ENCODE measurements at places on chromosomes 5 and 9. TPM values are rescaled to one million over a fixed set of nuclear protein-coding genes. Genes with fewer than 3 reads are reported as not detected.

GRCh38 chr5:126133424-126133823, 289.8 kb upstream of the GRAMD2B start:
- no peak for DNase-seq

GRCh38 chr9:99472240-99472915, 250.3 kb downstream of the SEC61B start:
- DNase-seq: no peak

MARVELD2 gene
- total RNA-seq: 1.5 TPM

DNA sequence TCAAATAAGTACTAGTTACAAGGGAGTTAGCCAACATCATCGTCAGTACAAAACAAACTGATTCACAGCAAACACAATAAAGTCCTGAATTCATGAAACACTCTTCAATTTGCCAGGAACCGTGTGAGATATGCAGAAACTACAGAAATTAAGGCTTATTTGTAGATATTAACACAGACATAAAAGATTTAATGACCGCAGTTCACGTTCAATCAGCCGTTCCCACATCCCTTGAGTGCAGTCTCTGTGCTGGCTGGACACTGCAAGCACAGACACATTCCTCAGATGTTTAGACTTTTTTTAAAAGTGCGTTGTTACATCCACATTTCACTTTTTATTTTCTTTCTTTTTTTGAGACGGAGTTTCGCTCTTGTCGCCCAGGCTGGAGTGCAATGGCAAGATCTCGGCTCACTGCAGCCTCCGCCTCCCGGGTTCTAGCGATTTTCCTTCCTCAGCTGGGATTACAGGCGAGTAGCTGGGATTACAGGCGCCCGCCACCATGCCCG, 566 bp upstream of the CEP78 start:
- DNase-seq: no peak

JAKMIP2 gene
- total RNA-seq: 0.16 TPM

CD274 gene
- 12.0 TPM for total RNA-seq

DNA sequence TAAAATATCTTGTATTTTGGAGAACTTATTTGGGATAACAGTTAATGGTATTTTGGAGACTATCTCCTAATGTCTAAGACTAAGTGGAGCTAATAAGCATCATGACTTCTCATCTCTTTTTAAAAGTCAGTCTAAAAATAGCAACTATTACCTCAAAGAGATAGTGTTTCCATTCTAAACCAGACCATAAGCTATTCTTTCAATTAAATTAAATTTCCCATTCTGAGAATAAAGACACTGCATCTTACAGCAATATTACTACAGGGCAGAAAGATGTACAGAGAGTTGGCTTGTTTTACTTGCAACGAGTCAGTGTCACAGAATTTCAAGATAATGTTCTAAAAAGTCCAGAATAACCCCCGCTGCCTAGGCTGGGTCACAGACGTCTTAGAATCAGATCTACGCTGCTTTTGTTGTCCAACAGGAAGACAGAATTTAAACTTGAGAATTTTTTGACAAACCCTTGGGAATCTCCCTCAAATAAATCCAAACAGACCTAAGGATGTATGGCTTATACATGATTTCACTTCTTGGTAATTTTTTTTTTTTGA, 98.9 kb downstream of the USP20 start:
- DNase-seq: no peak

KIF12 gene
- not detected for total RNA-seq

DNA sequence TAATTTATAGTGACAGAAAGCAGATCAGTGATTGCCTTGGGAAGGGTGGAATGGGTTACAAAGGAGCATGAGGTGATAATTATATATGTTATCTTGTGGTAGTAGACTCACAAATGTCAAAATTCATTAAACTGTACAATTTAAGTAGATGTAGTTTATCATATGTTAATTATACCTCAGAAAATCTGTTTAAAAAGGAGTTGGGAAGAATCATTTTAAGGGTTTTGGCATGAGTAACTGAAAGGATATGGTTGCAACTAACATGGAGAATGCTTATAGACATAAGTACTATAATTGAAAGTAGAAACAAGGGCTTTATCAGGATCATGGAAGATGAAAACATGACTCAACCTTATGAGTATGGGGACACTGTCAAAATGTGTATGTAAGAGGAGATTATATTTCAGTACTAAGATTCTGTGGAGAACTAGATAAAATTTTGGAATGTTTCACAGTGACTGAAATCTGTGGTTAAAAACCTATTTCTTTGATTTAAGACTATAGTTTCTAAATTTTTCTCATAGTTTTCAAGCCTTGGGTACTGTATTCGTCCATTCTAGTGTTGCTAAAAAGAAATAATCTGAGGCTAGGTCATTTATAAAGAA, 73.3 kb downstream of the FCHO2 start:
- DNase-seq: no peak

MYORG gene
- 9.0 TPM for total RNA-seq

- DNase-seq: no peak
Observed at GRCh38 chr9:98280574-98280973, 25.1 kb upstream of the TBC1D2 start.

SLC45A2 gene
- not detected for total RNA-seq

GRCh38 chr9:128901822-128902221, 19.0 kb upstream of the PHYHD1 start:
- no peak for DNase-seq

DNA sequence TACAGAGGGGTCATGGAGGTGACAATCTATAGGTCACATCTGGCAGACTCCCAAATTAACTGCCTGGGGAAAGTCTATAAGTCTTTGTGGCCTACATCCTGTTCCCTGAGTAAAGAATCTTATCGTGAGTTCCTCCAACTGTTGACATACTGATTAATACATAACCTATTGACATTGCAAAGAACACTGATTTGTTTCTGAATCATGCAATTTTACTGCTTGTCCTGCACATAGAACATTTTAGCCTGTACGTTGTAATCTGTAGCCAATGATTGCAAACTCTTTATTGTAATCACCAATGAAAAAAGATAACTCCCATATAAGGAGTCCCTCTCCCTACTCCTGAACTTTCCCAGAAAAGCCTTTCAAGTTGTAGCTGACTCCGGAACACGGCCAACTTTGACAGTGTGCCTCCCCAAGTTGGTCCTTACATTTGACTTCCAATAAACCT, 18.8 kb upstream of the OR2K2 start:
- DNase-seq: no peak

DNA sequence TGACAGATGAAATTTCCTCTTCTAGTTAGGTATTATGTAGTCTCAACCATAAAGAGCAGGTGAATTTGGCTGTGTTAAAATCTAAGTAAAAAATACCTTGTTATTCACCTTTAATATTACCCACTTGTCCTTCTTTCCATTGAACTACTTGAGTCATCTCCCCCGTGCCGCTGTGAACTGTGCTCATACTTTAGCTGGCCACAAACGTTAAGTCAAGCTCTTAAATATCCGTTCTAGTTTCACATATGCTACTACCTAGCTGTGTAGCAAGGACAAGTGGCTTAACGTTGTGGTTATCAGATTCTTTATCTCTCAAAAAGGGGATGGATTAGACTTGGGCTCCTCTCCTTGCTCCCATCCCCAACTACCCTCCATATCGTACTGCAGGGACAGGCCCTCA, 110.4 kb downstream of the EFNA5 start:
- no peak for DNase-seq

DNA sequence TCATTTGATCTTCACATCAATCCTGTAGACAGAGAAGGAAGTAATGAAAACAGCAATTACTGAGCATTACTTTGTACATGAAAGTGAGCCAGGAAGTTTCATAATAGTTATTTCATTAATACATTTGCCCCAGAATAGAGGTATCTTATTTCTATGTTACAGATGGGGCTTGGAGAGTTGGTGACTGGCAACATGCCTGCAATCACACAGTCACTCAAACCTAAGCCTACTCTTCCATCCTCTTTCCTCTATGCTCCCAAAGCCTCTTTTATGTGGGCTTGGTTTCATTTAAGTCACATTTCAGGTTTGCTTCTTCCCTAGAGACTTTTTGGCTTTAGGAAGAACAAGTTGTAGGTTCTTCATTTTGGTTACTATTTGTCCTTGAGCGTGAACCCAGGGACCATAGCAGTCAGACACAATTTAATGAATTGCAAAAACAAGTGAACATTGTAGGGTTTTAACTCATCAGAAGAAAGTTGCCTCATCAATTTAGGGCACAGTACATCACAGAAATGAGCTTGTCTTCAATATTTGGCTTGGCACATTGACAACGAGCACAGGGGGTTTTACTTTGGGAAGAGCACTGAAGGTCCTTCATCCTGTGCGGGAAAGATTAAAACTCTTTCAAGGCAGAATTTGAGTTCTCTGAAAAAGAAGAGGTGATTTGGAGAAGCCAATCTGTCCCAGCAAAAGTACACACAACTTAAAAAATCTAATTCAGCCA, 381.1 kb downstream of the TMEM38B start:
- DNase-seq: no peak

DNA sequence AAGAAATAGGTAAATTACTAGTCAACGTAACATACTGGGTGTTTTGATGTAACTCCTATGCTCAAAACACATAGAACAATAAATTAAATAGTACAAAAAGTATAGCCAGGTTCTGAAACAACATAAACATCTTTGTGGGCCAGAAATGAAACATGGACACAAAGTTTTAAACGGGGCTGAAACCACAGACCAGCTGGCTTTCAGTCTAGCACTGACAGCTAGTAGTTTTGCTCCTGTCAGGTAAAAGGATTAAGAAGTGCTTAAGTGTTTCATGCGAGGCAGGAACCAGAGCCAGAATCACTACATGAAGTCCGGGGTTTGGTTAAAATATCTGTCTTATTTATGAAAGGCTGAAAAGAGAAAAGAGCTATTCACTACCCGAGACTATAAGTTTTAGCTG, 19.5 kb downstream of the DCAF10 start:
- no peak for DNase-seq

FBN2 gene
- 23.8 TPM for total RNA-seq

DNA sequence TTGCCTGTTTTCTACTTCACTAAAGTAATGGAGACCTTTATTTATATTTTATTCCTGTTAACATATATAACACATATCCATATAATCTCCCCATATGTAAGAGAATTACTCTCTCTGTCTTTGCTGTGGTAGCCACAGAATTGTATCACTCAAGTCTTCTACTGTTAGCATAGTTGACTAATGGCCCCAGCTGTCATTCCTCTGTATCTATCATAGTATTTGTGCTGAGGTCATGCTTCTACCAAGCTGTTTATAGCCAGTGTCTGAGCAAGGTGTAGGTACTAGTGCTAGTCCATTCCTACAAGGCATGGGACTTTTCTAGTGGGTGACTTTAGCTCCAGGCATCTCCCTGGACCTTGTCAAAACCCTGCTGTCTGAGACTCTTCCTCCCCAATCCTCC, 244.1 kb downstream of the KIAA0825 start:
- no peak for DNase-seq

- DNase-seq: no peak
Observed at GRCh38 chr9:107832871-107833270, 343.3 kb upstream of the KLF4 start.

- no peak for DNase-seq
Observed at GRCh38 chr5:169848271-169848670, 132.0 kb downstream of the INSYN2B start.

DNA sequence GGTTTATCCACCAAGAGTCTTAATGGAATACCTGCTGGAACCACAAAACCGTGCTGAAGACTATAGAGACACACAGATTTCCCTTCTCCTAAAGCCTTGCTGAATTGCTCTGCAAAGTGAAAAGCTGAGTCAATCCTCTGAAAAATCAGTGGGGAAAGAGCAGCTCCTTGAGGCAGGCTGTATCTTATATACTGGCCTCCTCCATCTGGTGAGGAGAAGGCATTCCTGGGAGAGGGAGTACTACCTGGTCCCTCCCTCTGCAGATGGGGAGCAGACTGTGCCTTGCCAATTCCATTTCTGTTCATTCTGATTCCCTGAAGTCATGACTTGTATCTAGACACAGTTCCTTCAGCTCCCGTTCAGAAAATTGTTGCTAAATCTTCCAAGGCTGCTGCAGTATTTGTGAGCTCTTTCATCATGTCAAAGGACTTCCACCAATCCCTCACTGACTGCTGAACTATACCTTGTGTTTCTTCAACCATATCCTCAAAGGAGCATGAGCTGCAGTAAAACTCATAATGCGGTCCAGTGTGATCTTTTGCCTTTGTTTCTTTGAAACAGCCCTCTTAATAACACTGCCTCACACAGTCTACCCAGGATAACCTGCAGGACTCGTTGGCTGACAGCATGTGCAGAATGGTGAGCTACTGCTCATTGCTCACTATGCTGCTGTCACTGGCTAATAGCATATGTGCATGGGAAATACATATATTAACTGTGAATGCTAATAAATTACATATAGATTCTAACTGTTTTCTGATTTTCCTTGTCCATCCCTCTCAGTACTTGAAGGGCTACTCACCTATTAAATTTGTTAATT, 84.5 kb downstream of the FOXD1 start:
- DNase-seq: no peak

SLC23A1 gene
- total RNA-seq: not detected

GRCh38 chr5:72452515-72453245, 54.5 kb downstream of the ZNF366 start:
- peak; percentile 80 for DNase-seq

DNA sequence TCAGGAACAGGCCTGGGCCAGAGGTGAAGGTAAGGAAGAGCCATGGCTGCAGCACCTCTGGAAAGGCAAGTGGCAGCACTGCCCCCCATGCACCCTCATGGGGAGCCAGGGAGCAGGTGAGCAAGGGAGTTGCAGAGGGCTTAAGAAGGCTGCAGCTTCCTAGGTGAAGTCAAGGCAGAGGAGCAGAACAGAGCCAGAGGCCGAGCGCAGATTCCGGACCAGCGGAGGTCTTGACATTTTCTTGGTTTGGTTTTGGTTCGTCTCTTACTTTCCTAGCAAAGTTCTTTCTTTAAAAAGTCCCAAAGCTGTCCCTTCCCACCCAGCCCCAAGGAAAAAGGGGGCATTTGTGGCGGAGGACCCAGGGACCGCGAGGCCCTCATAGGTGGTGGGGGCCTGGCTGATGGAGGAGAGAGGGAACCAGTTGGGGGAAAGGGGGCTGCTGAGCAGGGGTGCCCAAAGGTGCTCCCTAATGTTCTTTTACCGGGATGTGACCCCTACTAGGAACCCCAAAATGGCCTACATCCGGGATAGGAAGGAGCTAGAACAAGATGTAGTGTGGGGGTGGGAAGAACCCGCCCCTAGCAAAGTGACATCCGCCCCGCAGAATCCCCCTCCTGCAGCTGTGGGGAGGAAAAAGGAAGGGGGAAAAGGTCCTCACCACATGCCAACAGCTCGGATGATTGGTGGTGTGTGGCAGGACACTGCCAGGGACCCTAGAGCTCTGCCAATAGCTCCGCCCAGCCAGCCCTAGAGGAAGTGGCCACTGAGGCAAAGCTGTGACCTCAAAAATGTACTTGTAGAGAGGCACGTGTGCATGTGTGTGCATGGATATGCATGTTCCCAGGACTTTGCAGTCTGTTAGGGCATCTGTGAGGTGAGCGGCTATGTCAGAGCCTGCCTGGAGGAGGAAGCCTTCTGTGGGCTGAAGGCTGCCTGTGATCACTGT, 914 bp upstream of the CD72 start:
- no peak for DNase-seq

GRCh38 chr5:63570752-63571151, 391.5 kb downstream of the HTR1A start:
- DNase-seq: no peak

GRCh38 chr9:9791611-9792010, 821.2 kb downstream of the PTPRD start:
- no peak for DNase-seq

- no peak for DNase-seq
Observed at GRCh38 chr5:73812457-73812856, 186.5 kb downstream of the ARHGEF28 start.

NADK2 gene
- 39.4 TPM for total RNA-seq

- no peak for DNase-seq
Observed at GRCh38 chr9:11595756-11596155, 983.0 kb upstream of the PTPRD start.

LCP2 gene
- total RNA-seq: 6.7 TPM

UBQLN1 gene
- total RNA-seq: 78.7 TPM

ROR2 gene
- total RNA-seq: 0.92 TPM

HRCT1 gene
- total RNA-seq: 8.1 TPM

Data from Right ventricle myocardium inferior (tissue), 1 donor.